ENCODE measurements at places on chromosomes 3 and 15.

- DNase-seq: no peak
Measured at GRCh38 chr3:24853685-24854490, 359.2 kb upstream of the THRB start.

- no peak for DNase-seq
Measured at GRCh38 chr15:20646529-20647142, 105.0 kb upstream of the GOLGA6L6 start.

DNA sequence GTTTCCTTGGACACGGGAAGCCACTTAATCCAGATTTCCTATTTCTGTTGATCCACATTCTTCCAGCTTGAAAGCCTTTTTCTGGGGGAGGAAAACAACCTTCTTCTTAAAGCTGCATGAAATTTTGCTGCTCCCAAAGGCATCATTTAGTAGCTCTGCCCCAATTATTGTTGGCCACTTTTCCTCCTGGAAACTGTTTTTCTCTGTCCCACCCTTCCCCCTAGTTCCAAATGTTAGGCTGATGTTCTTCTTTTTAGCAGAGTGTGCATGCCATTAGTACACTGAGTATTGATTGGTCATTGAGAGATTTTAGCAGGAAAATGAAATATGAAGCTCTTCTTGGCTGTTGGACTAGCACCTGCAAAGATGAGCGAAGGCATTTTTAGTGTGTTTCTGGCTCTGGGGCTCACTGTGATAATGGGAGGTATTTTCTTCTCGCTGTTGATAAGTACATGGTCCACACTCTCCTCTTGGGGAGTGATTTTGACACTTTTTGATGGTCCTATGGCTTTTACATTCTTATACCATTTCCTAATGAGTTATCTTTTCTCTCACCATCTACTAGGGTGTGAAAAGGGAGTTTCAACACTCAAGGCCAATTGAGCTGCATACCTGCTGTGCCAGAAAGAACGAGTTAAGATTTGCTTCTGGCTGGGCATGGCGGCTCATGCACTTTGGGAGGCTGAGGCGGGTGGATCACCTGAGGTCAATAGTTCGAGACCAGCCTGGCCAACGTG lies 200.5 kb downstream of the PTPRG start:
- DNase-seq: no peak

GRCh38 chr3:156643729-156644389 lies 30.5 kb upstream of the TIPARP start:
- DNase-seq: no peak

DNA sequence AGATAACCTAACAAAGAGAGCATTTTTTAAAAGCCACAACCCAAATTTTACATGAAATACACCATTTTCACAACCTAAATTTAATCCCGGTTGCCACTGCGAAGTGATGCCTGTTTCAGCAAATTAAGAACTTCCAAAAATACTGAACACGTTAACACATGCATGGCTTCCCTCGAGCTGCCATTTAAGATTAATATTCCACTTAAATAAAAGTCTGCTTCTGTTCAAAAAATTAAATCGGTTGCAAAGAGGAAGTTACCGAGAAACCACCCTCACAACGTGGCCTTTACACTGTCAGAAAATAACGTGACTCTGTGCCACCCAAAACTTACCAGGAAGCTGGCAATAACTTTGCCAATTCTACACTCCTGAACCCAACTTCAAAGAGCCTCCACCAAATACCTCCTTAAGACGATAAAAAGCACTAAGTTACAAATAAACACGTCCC lies 1.2 kb downstream of the TBL1XR1 start:
- DNase-seq: no peak

GRCh38 chr15:64624242-64624641 lies 151.1 kb downstream of the RBPMS2 start:
- no peak for DNase-seq

GRCh38 chr15:72787526-72787925 lies 4.0 kb upstream of the ADPGK start:
- no peak for DNase-seq

DNA sequence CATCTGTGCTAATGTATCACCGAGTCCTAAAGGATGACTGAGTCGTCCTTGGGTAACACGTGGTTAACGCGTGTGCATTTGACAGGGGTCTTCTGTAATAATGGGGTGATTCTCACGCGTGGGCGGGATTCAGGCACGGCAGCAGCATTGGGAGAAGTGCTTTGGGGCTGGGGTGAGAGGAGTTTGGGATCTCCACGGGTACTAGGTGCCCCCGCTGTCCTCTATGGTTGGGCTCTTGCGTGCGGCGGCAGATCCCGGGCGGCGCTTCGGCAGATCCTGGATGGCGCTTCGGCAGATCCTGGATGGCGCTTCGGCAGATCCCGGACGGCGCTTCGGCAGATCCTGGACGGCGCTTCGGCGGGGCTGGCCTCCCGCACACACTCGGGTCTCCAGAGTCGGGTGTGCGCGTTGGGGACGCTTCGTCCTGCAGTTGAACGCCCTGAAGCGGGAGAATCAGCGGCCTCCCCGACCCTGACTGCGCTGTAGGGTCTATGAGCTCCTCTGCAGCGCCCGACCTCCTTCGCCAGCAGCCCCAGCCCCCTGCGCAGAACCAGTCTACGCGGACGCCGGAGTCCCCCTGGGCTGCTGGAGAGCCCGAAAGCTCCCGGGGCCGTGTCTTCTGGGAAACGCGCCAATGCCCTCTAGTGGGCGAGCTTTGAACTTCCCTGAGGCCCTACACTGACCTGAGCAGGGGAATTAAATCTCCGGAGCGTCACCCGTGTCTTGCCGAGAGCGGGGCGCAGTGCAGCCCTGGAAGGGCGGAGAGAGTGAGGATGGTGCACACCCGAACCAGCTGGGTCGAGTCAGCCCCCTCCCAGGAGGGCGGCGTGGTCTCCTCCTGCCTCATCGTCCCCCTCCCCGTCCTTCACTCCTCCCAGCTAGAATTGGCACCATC lies 48.1 kb upstream of the EPHB3 start:
- DNase-seq: peak; percentile 66
